ENCODE measurements at places on chromosomes 6 and 20. TPM values are rescaled to one million over a fixed set of nuclear protein-coding genes. Genes with fewer than 3 reads are reported as not detected.

Gene GNL1
- total RNA-seq: 33.9 TPM

GRCh38 chr6:166567107-166567506 lies 19.4 kb downstream of the RAMACL start:
- peak; percentile 99 for DNase-seq

DNA sequence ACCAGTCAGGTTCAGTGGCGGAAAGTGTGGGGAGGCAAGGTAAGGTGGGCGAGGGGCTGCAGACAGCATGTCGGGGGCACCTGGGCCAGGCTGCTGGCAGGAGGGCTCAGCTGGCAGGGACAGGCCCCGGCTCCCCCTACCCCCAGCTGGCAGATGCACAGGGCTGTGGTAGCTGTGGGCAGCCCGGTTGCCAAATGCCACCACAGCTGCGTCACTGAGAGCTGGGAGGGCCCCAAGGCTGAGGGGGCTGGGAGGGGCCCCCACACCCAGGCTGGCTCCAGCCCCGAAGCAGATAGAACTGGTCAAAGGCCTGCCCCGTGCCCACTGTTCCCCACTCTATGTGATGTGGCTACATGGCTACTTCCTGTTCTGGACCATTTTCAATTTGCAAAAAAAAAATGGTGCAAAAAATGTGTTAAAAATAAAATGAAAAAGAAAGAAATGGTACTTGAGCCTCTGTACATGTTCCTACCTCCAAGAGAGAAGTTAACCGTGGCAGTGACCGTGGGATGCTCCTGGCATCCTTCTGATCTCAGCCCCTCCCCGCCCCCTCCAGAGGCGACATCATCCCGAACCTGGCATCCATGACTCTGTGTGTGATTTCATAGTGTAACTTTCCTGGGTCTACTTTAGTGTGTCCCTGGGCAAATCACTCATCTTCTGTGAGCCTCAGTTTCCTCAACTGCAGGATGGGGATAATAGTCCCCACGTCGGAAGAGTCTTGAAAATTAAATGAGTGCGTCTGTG lies 64.4 kb downstream of the UBE2V1 start:
- DNase-seq: peak; percentile 14

Gene BHLHE23
- total RNA-seq: not detected

GRCh38 chr6:131026243-131026642 lies 36.8 kb downstream of the EPB41L2 start:
- no peak for DNase-seq

DNA sequence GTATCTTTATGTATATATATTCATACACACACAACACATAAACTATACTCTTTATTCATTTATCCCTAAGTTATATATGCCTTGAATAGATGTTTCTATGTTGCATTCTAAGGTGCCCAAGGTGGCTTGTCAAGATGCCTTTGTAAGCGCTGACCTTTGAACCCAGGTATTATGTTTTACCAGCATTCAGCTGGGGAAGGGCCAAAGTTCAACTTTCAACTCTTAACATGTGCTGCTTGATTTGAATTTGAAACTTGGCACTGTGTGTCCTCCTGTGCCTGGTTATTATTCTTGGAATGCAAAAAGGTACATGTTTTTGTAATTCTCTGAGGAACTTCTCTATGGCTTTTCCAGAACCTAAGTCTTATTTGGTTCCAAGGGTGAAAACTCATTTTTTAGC lies 146.5 kb downstream of the EDN1 start:
- DNase-seq: no peak

DNA sequence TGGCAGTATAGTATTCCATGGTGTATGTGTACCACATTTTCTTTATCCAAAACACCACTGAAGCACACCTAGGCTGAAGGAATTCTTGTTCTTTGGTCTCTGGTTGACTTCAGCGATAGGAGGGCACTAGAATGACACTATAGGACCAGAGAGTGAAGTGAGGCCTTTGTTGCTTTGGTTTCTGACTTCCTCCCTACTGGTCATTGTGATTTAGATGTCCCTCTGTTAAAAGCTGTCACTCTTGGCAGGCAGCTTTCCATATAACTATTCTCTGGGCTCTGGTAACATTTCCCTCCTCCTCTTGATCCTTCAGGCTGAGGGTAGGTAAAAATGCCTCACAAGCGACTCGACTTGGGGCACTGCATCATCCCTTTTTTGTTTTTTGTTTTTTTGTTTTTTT lies 236.3 kb downstream of the MAFB start:
- no peak for DNase-seq

DNA sequence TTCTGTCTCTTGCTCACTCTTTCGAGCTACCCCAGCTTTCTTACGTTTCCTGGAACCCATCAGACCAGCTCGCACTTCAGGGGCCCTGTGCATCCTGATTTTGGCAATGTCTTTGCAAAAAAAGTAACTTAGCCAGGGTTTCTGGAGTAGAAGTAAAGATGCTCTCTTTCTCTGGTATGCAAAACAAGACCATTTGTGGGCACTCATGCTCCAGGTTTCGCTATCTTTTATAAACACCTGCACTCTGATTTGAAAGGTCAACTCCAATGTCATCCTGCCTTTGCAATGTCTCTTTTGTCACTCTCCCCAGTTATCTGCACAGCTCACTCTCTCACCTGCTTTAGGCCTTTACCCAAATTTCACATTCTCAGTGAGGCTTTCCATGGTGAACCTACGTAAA lies 869.1 kb downstream of the QKI start:
- no peak for DNase-seq

Gene RSPO3
- total RNA-seq: not detected

Gene CLPSL2
- total RNA-seq: not detected

Gene IPCEF1
- under 0.01 TPM for total RNA-seq

Gene RPL10A
- 1,746 TPM for total RNA-seq

- no peak for DNase-seq
Observed at GRCh38 chr6:67802771-67803170, 832.3 kb upstream of the ADGRB3 start.

- no peak for DNase-seq
Observed at GRCh38 chr6:130054725-130055124, 36.3 kb downstream of the L3MBTL3 start.

- DNase-seq: no peak
Observed at GRCh38 chr20:49319208-49319809, 41.5 kb upstream of the ZNFX1 start.

DNA sequence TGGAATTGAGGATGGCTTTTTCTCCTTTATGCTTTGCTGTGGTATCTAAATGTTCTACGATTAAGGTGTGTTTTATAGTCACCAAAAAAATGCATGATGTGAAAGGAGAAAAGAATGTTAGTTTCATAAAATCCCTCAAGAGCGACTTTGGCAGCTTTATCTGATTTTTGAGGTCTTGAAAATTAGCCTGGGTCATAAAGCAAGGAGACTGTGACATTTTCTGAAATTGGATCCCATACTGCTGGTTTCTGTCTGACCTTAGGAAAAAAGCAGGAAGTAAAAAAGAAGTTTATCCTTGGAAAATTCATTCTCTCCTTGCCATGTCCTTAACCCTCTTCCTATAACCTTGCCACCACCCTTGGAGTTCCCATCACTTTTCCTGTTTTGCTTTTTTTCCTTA lies 525.3 kb downstream of the CD83 start:
- no peak for DNase-seq

DNA sequence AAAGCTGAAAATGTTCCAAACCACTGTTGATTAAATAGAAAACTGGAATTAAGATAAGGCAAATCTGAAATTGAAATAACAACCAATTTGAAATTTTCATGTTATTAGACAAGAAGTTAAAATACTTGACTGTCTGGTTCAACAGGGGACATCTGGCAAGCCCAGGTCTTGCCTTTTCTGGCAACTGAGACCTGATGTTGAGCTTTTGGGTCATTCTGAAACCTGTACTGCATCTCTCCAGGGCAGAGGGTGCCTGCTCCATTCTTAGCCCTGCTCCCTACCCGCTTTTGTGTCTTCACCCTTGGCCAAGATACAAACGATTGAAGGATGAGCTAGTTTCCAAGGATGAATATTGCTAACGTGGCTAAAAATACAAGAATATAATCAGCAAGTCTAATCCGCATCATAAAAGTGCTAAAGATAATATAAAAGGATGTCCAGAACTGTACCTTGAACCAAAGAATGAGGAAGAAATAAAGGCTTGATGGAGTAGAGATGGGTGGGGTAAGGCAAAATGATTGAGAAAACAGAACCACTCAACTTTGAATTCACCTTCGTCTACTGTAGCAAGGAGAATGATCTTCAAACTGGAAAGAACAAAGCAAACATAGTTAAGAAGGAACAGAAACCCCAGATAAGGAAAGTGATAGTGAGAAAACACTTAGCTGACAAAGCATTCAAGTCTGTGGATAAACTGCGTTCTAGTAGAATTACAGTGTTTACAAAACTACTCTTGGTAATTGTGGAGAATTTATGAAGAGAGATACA lies 109.8 kb upstream of the MAN1A1 start:
- DNase-seq: no peak

Gene ELOVL2
- total RNA-seq: 10.6 TPM

GRCh38 chr20:10940941-10941340 lies 267.1 kb upstream of the JAG1 start:
- no peak for DNase-seq

Gene MUCL3
- not detected for total RNA-seq

GRCh38 chr20:48619126-48620101 lies 208.4 kb downstream of the PREX1 start:
- DNase-seq: no peak

- no peak for DNase-seq
Observed at GRCh38 chr6:6711832-6712448, 123.4 kb downstream of the LY86 start.

Gene CAP2
- 14.5 TPM for total RNA-seq

DNA sequence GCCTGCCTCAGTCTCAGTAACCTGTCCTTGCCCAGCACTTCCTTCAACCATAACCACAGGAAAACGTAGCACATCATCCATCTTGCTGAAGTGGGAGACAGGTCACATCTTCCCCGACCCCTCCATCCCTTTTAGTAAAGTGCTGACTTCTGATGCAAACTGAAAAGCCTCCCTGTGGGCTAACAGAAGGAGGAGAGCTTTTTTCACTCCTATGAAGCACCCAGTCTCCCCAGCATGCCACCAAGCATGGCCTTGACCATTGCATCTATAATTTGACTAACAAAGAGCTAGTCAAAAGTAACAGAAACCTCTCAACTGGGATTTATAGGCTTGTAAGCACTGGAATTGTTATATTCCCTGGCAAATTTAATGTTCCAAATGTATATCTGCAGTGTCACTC lies 288.9 kb upstream of the IRAK1BP1 start:
- no peak for DNase-seq

GRCh38 chr20:1818247-1818840 lies 76.9 kb upstream of the SIRPA start:
- no peak for DNase-seq

DNA sequence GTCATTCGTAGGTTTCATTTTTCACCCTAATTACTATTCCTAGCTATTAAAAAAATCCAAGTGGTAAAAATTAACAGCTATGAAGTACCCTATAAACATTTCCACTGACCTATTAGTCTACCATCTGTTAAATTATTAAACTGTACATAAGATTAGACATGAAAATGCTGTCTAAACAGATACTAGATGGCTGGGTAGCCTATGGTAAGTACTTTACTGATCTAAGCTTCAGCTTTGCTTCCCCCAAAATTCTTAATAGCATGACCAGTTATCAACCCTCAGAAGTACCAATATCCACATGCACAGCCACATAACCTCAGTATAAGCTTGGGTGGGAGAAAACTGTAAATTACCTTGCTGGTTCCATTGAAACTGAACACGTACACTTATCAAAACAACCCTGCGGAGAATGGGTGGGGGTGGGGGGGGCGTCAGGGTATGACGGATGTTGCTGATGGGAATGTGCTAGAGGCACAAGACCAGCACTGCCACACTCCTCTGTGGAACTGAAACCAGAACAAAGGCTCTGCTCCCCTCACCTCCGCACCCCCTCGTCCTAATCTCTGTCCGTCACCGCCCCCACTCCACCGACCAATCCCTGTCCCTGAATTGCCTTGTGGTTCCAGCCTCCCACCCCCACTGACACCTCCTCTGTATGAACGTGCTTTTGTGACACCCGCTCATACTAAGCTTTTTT lies 45.3 kb downstream of the B4GALT5 start:
- DNase-seq: no peak

DNA sequence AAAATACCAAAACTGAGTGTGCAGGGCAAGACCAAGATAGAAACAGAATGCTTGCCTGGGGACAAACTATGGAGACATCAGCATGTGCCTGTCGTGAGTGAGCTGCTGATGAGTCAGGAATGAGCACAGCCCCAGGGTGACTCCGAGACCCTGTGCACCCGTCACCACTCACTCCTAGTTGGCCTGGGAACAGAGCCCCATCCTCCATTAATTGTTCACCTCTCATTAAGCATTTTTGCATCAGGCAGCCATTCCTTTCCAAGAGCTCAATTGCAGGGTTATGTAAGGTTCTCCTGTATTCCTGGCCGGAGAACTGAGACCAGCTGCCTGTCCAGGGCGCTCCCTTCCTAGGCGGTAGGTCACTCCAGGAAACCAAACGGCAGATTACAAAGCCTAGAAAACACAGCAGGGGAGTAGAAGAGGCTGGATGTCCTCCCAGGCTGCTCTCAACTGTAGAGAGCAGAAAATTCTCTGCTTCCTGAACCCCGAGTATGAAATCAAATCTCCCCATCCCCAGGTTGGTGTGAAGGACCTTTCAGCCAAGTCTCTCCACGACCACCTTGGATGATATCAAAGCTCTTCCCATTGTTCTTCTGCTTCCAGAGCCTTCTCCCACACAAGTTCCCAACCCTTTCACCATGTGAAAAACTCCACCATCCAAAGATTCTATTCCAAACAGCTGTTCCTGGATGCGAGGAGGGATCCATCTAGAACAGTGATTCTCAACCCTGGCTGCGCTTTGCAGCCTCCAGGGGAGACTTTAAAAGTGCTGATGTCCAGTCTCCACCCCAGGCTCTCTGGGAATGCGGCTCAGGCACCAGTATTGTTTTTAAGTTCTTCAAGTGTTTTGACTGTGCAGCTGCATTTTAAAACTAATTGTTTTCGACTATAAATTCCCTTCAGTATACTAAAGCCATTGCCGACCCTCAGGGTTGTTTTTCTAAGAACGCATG lies 532.6 kb upstream of the JARID2 start:
- peak; percentile 91 for DNase-seq

- no peak for DNase-seq
Observed at GRCh38 chr6:97443408-97444080, 160.5 kb upstream of the MMS22L start.

All from IMR-90 (cell line).